ENCODE measurements at places on chromosomes 1 and 21.

DNA sequence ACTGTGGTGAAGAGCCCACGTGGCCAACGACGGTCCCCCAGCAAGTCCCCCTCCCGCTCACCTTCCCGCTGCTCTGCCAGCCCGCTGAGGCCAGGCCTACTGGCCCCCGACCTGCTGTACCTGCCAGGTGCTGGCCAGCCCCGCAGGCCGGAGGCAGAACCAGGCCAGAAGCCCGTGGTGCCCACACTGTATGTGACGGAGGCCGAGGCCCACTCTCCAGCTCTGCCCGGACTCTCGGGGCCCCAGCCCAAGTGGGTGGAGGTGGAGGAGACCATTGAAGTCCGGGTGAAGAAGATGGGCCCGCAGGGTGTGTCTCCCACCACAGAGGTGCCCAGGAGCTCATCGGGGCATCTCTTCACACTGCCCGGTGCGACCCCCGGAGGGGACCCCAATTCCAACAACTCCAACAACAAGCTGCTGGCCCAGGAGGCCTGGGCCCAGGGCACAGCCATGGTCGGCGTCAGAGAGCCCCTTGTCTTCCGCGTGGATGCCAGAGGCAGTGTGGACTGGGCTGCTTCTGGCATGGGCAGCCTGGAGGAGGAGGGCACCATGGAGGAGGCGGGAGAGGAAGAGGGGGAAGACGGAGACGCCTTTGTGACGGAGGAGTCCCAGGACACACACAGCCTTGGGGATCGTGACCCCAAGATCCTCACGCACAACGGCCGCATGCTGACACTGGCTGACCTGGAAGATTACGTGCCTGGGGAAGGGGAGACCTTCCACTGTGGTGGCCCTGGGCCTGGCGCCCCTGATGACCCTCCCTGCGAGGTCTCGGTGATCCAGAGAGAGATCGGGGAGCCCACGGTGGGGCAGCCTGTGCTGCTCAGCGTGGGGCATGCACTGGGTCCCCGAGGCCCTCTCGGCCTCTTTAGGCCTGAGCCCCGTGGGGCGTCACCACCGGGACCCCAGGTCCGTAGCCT, 46.8 kb downstream of the TRIM11 start:
- DNase-seq, result no peak

GRCh38 chr21:35111321-35111930, 62.3 kb upstream of the RUNX1 start:
- DNase-seq, result peak; percentile 35

GRCh38 chr1:93042187-93043056, 36.7 kb upstream of the MTF2 start:
- no peak for DNase-seq

- DNase-seq, result no peak
Observed at GRCh38 chr1:31007462-31007991, 58.0 kb downstream of the PUM1 start.

DNA sequence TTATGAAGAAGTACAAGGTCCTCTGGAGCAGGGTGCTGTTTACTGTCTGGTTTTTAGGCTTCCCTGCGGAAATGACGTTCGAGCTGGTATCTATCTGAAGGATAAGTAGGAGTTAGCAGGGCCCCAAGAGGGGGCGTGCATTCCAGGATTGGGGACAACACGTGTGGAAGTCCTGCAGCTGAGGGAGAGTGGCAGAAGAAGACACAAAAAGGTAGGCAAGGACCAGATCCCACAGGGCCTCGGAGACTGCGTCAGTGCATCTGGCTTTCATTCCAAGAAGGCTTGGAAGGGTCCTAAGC, 5.9 kb downstream of the RIMS3 start:
- DNase-seq, result no peak

GRCh38 chr1:72064196-72065075, 217.9 kb downstream of the NEGR1 start:
- no peak for DNase-seq

DNA sequence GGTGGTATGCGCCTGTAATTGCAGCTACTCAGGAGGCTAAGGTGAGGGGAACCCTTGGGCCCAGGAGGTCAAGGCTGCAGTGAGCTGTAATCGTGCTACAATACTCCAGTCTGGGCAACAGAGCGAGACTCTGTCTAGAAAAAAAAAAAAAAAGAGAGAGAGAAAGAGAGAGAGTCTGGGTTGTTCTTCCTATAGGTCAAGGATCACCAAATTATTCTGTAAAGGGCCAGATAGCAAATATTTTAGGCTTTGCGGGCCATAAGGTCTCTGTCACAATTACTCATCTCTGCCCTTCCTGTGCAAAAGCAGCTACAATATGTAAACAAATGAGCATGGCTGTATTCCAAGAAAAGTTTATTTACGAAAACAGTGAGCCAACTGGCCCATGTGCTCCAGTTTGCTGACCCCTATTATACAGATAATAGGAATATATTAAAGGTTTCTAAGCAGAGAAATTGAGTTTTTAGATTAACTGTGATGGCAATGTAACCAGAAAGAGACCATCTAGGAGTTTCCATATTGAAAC, 2.1 kb downstream of the SASS6 start:
- no peak for DNase-seq

GRCh38 chr21:45973475-45974072, 8.0 kb upstream of the COL6A1 start:
- DNase-seq, result no peak

- no peak for DNase-seq
Observed at GRCh38 chr1:82420584-82420983, 619.9 kb downstream of the ADGRL2 start.

DNA sequence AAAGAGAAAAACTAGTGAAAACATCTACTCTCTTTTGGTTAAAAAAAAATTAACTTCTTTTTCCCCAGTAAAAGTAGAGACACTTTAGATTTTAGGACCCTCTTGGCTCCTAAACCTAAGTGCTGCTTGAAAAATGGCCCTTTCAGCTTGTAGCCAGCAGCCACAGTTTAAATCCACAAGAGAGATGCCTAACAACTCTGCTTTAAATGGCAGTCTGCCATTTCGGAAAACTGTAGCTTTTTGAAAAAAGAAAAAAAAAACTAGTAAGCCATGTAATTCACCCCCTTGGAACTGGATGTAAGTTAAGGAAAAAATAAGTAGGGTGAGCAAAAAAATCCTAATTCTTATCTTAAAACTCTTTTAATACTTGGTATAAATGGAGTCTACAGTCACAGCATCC, 56.0 kb downstream of the LHX9 start:
- DNase-seq, result no peak

DNA sequence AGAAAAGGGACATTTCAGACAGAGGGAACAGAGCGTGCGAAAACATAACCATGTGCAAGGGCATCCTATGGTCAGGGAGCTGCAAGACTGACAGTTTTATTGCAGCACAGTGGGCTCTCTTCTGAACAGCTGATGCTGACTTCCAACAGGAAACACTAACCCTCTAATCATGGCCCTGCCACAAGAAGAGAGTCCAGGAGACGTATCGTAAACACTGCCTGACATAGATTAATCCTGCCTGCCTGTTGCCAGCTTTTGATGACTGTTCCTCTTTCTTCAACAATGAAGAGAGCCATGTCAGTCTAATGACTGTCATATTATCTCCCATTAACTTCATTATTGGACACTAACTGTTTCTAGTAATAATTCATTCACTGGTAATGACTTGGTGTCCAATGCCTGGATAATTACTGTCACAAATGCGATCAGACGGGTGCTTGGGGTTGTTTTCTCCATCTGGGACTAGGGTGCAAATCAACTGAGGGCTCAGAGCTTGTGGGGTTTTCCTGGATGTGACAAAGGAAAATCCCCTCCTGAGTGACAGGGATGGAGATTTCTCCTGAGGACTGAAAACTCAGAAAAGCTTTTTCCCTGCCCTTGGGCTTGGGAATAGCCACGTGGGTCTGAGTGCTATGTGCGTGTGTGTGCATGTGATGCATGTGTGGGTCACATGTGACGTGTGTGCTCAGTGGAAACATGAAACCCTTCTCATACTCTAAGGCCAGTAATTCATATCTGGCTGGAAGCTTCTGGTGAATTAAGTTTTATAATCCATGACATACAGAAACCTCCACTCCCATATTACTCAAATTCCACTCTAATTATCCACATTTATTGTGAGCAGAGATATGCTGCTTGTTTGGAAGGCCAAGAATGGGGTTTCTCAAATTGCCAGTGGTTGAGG, 144.0 kb upstream of the PLXNA2 start:
- no peak for DNase-seq

DNA sequence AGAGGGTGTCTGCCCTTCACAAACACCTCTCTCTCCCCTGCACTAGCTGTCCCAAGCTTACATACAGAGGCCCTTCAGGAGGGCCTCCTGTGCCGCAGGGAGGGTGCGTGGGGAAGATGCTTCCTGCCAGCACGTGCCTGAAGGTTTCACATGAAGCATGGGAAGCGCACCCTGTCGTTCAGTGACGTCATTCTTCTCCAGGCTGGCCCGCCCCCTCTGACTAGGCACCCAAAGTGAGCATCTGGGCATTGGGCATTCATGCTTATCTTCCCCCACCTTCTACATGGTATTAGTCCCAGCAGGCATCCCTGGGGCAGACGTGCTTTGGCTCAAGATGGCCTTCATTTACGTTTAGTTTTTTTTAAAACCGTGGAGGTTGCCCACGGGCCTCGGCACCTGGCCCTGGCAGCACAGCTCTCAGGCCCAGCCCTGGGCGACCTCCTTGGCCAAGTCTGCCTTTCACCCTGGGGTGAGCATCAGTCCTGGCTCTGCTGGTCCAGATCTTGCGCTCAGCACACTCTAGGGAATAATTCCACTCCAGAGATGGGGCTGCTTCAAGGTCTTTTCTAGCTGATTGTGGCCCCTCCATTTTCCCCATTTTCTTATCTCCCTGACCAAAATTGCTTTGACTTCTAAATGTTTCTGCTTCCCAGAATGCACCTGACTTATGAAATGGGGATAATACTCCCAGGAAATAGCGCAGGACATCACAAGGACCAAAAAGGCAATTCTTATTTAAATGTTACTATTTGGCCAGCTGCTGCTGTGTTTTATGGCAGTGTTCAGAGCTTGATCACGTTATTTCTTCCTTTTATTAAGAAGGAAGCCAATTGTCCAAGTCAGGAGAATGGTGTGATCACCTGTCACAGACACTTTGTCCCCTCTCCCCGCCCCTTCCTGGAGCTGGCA, 6.1 kb downstream of the NPPA start:
- no peak for DNase-seq

DNA sequence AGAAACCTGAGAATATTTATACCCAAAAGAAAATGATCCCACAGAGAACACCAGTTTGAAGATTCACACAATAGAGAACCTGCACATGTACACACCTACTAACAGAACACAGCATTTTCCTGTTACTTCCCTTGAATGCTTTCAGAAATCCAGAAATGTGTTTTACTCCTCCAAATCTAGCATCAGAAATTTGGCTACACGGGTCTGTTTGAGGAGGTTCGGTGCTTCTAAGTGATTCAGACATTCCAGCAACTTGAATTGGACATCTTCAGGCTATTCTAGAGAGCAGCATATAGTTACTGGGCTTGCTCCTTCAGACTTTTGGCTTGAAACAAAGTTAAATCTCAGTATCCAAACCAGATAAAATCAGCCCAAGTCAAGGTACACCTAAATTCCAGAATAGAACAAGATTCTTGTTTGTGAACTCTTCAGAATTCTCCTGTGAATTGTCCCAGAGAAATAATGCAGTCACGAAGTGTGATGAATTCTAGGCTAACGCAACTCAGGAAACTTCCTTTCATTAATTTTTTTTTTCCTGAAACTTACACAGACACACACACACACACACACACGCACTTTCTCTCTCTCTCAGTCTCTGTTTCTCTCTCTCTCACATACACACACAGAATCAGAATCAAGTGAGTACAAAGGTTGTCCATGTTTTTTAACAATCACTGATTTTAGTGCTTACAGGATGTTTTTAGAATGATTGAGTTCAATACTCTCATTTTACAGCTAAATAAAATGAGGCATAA, 278.4 kb upstream of the SNX7 start:
- DNase-seq, result no peak

- no peak for DNase-seq
Observed at GRCh38 chr1:198497326-198498102, 43.0 kb downstream of the ATP6V1G3 start.

GRCh38 chr1:183655562-183656075, 2.5 kb upstream of the APOBEC4 start:
- DNase-seq, result peak; percentile 68

DNA sequence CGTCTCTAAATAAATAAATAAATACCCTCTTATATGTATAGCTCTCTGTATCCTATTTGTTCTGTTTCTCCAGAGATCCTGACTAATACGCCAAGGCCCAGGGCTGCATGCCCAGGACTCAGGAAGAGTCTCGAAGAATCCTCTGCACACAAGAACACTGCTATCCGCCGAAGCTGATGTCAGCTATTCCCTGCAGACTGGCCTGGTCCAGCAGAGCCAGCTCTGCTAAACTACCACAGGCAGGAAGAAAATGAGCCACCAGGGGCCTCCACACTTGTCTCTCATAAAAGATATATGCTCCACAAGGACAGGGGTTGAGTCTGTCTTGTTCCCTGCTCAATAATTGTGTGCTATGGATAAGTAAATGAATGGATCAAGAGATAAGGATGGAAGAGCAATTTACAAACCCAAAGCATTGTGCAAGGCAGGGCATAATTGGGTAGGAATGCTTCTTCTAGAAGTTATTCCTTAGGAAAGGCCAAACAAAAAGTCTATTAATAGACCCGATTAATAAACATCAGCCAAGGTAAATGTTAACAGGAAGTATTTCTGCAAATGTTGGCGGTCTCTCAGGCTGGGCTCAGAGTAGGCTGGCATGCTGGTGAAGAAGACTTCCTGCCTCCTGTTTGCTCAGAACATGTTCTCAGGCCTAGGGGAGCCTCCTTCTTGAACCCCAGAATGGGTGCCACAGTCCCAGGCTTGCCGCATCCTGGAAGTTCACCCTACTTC, 26.3 kb upstream of the MAN1C1 start:
- DNase-seq, result no peak

- no peak for DNase-seq
Observed at GRCh38 chr1:111920221-111921024, 69.0 kb downstream of the KCND3 start.

GRCh38 chr1:16248603-16249516, 11.9 kb upstream of the CPLANE2 start:
- peak; percentile 37 for DNase-seq

DNA sequence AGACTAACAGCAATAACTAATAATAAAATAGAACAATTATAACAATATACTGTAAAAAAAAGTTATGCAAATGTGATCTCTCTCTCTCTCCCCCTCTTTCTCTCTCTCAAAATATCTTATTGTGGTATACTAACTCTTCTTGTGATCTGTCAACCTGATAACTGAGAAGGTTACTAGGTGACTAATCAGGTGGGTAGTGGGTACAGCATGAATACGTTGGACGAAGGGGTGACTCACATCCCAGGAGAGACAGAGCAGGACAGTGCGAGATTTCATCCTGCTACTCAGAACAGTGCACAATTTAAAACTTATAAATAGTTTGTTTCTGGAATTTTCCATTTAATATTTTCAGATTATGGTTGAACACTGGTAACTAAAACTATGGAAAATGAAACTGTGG, 257.5 kb downstream of the LRRC40 start:
- peak; percentile 5 for DNase-seq

GRCh38 chr21:37231249-37231645, 35.9 kb downstream of the VPS26C start:
- no peak for DNase-seq

- DNase-seq, result no peak
Observed at GRCh38 chr1:78855258-78855657, 151.3 kb downstream of the ADGRL4 start.

- no peak for DNase-seq
Observed at GRCh38 chr1:217554849-217555248, 76.0 kb downstream of the GPATCH2 start.

GRCh38 chr1:100362821-100363466, 10.6 kb downstream of the CDC14A start:
- DNase-seq, result no peak
